ENCODE measurements at places on chromosomes 2 and 18.
A peak's percentile ranks its signal among the peaks of the same experiment; 100 is the strongest.

- DNase-seq, result no peak
These were observed 38.9 kb upstream of the YES1 start for GRCh38 chr18:850960-851359.

DNA sequence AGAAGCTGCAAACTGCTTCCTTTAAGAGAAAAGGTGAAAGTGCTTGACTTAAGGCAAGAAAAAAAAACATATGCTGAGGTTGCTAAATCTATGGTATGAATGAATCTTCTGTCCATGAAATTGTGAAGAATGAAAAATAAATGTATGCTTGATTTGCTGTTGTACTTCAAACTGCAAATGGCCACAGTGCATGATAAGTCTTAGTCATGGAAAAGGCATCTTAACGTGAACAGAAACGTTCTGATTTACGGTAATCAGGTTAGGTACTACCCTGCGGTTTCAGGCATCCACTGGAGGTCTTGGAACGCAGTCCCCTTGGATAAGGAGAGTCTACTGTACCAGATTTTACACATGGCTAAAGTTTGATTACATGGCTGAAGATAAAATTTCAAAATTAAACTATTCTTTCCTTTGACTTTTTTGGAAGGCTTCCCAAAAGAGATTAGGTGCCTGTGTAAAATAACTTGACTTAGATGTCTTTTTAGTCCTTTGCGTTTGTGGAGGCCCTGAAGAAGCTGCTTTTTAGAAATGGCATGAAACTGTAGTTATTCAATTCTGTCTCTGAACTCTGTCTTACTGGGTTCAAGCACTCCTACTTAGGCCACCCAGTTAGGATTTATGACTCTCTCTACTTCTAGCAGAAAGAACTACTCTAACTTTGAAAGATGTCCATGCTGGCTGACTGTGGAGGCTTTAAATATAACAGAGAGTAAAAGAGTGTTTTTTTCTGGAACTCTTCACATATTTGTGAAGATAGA lies 35.9 kb upstream of the SCN9A start:
- DNase-seq, result peak; percentile 83

DNA sequence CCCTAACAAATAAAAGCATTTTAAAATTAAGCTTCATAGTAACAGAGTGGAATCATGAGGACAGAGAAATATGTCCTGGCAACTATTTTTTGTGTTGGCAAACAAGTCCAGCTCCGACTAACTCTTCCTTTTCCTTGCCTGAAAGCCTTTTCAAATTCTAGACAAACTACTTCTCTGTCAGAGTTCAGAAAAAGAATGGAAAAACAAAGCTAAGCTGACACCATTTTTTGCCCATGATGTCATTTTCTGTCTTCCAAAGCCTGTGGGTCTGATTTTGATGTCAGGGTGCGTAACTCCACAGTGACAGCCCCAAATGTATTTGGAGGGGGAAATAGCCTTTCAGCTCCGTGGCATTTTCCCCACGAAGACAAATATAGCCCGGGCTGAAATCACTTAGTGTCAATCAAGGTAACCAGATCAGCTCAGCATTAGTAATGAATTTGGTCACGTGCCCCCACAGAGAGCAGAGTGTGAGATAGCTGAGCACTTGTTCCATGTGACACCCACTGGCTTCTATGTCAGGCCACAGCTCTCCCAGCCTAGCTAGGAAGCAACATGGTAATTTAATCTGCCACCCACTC lies 233.0 kb upstream of the SIX2 start:
- no peak for DNase-seq

GRCh38 chr2:219056176-219056895 lies 4.4 kb downstream of the IHH start:
- no peak for DNase-seq

DNA sequence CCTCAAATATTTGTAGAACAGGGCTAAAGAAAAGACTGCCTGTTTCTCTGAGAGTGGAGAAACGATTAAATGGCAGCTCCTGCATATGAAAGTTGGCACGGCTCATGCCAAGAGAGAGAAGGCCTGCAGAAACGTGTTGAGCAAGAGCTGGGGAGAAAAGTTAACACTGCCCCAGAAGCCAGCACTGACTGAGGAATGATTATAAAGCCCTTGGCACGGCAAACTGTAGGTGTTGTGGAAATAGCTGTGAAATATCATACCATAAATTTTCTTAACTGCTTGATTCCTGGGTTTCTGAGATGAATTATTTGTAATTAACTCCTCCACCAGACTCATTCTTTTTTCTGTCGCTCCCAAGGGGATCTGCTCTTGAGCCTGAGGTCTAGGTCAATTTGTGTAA lies 4.3 kb downstream of the FRZB start:
- DNase-seq, result no peak

GRCh38 chr2:181621779-181622490 lies 35.0 kb downstream of the CERKL start:
- DNase-seq, result no peak

- no peak for DNase-seq
These were observed 1.1 kb downstream of the CYBRD1 start for GRCh38 chr2:171523088-171524017.

- DNase-seq, result no peak
These were observed 92.8 kb downstream of the MARCHF4 start for GRCh38 chr2:216279459-216279858.

- no peak for DNase-seq
These were observed 1.5 kb upstream of the SULT1C2 start for GRCh38 chr2:108287169-108287568.

DNA sequence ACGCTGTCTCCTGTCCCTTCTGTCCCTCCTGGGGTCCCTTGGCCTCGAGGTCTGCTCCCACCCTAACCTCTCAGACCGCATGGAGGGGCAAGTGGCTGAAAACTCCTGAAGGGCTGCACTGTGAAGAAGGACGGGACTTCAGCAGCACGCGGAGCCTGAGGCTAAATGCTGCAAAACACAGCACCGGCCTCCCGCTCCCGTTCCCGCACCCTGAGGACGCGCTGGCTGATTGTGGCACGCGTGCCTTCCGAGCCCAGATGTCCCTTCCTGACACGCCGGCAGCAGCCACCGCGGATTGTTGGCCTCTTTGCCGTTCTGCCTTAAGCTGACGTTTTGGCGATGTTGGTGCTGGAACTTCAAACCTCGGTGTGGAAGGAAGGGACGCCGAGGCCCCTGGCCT lies 125.9 kb upstream of the CTDP1 start:
- DNase-seq, result no peak

DNA sequence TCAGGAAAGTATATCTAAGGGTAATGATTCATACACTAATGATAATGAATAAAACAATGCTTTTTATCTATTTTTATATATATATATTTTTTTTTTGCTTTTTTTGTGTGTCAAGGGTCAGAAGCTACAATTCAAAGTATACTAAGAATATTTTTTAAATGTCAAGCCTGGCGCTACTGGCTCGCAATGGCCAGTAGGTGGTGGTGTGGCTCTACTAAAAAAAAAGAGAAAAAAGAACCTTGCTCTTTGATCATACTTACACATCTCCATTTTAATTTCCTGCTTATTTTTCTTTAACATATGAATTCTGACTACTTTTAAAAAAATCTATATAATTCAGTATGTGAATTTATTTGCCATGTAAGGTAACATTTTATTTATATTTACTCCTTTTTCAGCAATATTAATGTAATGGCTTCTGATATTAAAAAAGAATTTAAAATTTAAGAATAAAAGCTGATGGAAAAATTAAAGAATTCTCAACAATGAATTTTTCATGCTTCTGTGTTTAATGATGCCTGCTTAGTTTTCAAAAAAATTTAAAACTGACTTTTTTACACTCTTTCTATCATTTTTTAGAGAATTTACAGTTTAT lies 232.9 kb downstream of the GULP1 start:
- DNase-seq, result peak; percentile 53

GRCh38 chr2:36650031-36650829 lies 46.3 kb upstream of the VIT start:
- peak; percentile 71 for DNase-seq

- DNase-seq, result no peak
These were observed 31.3 kb downstream of the ANKMY1 start for GRCh38 chr2:240526521-240526920.

- DNase-seq, result no peak
These were observed 62.6 kb downstream of the BCL11A start for GRCh38 chr2:60490848-60491247.

GRCh38 chr18:48997985-48998831 lies 47.4 kb upstream of the SMAD7 start:
- DNase-seq, result peak; percentile 99

DNA sequence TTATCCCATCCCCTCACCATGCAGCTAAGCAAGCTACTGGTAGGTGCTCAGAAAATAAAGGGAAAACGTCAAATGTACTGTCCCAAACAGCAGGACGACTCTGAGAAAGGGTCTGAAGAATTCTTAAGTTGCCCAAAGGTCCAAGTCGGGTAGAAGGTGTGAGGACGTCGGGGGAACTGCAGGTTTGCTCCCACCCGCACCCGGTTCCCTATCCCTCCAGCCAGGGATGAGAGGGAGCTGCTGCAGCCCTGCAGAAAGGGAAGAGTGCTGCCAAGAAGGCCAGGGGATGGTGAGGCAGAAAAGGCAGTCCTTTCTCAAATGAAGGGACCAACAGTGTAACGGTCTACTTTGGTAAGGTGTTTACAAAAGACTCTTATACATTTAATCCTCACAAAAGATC lies 6.9 kb upstream of the UCN start:
- DNase-seq, result no peak

GRCh38 chr18:75200071-75200470 lies 8.9 kb downstream of the PTGR3 start:
- DNase-seq, result no peak

DNA sequence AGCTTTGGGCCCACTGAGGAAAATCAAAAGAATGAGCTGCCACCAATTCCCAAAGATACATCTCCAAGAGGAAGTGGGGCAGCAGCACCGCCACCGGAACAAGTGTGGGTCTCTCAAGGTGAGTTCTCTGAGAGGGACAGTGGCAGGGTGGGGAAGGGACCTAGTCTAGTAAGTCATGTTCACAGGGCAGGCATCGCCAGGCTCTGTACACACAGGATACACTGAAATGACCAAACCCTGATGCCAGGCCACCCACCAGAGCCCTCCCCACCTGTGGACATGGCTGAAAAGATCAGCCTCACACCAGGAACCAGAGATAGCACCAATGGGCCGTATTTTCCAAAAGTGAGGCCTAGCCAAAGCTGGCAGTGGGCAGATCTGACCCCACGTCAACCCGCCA lies 108.2 kb upstream of the SMAD2 start:
- no peak for DNase-seq
